CD4-positive, alpha-beta T cell treated with Interferon gamma for 1 hour (primary cell): ENCODE measurements at places on chromosomes 16 and 17.

DNA sequence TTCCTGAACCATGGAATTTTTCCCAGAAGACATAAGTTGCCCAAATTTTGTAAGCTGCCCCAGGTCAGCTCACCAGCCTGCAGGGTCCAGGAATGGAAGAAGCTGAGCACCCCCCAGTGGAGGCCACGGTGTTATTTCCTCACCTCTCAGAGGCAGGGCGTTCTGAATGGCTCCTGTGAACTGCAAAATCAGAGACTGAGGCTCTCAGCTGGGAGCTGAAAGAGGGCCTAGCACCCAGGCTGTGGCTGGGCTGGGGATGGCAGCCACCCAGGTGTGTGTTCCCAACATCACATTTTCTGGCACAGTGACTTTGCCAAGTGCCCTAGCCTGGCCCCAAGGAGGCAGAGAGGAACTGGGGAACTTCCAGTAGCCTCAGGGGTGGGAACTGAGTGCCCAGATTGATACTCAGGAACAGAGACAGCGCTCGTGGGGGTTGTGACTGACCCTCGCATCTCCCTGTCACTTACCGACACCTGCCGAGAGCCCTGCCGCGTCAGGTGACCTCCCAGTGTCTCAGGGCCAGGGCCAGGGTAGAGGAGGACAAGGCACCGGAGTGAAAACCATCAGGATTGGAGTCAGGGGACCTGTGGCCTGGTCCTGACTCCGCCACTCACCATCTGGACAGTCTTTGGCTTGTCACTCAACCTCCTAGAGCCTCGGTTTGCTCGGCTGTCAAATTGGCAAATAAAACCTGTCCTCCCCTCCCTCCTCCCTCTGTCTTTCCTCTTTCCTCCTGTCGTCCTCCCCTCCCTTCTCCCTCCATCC, 11.3 kb downstream of the CACNG4 start:
- no peak for DNase-seq

DNA sequence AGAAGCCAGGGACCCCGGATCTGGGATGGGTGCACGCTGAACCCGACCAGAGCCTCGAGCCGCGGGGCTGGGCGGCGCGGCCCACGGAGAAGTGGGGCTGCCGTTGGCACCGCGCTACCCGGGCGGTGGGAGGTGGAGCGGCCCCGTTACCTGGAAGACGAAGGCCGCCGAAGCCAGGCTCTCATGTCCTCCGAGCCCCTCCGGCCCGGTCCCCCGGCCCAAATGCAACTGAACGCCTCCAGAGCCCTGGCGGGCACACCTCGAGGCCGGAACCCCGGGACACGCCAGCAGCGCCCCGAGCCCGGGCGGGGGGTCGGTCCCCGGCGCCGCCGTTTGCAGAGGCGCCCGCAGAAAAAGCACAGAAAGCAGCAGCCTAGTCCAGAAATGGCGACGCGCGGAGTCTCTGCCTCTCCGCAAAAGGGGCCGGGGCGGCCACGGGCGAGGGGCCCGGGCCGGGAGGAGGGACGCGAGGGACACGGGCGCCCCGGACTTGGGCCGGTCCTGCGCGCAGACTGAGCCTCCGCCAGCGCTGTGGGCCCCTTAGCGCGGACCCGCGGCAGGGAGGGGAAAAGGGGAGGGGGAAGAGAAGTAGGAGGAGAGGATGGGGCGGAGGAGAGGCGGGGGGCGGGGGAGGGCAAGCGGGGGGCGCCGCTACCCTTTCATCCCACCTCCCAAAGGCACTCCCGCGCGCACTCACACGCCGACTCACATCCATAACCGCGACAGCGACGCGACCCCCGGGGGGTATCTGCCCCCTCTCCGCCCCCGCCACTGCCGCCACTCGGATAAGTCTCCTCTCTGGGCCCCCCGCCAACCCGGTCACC, 1.4 kb downstream of the AXIN2 start:
- no peak for DNase-seq

DNA sequence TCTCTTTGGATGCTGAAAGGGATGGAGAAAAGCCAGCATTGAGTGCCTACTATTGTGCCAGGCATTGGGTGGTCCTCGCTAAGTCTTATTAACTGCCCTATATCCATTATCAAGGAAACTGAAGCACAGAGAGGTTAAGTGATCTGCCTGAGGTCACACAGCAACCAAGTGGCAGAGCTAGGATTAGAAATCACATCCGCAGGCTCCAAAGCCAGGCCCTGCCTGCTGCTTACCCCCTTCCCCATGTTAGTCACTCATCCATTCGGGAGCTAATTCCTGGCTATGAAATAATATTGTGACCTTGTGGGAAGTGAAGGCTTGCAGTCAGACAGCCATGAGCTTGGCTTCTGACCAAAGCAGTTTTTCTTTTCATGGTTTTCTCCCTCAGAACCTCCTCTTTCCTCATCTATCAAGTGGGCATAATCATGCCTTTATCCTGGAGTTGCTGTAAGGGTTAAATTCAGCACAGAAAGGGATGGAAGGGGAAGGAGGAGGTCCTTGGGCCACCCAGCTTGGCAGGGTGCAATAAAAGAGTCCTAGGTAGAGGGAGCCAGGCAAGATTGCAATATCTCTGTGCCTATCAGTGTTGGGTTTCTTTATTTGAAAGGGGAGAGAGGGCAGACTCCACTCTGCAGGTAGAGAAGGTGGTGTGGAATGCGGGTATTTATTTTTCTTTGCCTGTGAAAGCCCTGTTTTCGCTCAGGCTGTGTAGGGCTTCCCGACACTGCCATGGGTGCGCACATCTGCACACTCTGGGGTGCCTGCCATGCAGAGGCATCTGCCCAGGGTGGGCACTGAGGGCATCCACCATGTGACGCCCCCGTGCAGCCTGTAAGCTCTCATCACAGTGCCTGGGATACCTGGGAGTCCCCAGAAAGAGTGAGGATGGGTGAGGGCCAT, 11.3 kb downstream of the RAI1 start:
- no peak for DNase-seq

GRCh38 chr17:8062435-8062806, 23.6 kb downstream of the ALOX15B start:
- no peak for DNase-seq

DNA sequence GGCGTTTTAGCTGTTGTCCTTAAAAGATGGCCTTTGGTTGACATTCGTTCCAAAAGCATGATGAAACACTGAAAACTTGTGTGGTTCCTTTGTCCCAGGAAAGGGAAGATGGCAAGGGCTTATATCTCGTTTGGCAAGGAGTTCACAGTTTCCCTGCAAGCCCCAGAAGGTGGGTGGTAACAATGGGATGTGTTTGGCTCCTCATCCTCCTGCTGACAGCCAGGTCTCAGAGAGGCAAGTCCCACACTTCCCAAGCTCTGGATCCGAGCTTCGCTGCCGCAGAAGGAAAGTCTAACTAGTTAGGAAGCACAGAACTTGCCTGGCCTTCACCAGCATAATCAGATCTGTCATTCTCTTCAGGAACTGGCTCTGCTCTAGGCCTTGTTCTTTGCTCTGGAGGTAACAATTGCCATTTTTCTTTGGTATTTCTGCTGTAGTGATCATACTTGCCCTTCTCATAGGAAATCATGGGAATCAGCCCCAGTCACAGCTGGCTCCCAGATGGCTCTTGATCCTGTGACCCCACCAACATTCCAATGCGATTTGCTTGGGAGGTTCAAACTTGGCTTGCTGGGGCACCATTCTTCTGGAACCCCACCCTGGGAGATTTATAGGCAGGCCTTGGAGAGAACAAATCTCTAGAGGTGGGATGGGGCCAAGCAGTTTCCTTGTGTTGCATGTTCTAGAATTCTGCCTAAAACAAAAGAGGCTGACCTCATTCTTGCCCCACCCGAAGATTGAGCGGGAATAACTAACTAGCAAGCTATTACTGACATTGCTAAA, 17.9 kb downstream of the KPNA2 start:
- DNase-seq, result no peak

DNA sequence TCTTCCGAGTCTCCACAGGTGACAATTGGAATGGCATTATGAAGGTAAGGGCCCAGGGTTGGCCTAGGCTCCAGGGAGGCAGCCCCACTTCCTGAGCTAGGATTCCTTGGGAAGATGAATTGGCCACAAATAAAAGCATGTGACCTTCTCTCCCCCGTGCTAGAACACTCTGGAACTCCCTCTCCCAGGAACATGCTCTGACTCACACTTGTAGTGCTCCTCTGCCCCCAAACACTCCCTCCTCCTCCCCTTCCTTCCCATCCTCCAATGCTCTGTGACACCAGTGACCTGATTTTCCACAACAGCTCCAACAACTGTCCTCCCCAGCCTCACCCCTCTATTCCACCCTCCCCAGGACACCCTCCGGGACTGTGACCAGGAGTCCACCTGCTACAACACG, 16.4 kb upstream of the ABCC3 start:
- DNase-seq, result no peak
